A549 treated with RU486 at 1 μM for 4 hours (cell line): ENCODE measurements at places on chromosomes 6 and 20. TPM values are rescaled to one million over a fixed set of nuclear protein-coding genes. Genes with fewer than 3 reads are reported as not detected.

Gene IRF4
- 0.05 to 0.19 TPM (median 0.07 TPM) in 5 replicates for total RNA-seq

Gene LY6G6F
- total RNA-seq, result not detected in 5 replicates

Gene MYLK2
- 0.37 to 0.86 TPM (median 0.46 TPM) in 5 replicates for total RNA-seq

Gene CNBD2
- 4.3 to 5.9 TPM (median 5.2 TPM) in 5 replicates for total RNA-seq

Gene ALDH8A1
- total RNA-seq, result 0.08 to 0.17 TPM (median 0.13 TPM) in 4 of 5 replicates, not detected in the other

Gene C20orf141
- 0.34 to 0.66 TPM (median 0.36 TPM) in 3 of 5 replicates, not detected in the others for total RNA-seq

Gene DEK
- 67.2 to 116 TPM (median 91.0 TPM) in 5 replicates for total RNA-seq

Gene PPP1R16B
- total RNA-seq, result 0.06 to 0.27 TPM (median 0.16 TPM) in 5 replicates

Gene PRSS16
- total RNA-seq, result 2.7 to 3.8 TPM (median 2.8 TPM) in 5 replicates

Gene TRPC4AP
- total RNA-seq, result 48.3 to 58.1 TPM (median 54.8 TPM) in 5 replicates
